ENCODE measurements at places on chromosomes 6 and 20.
A peak's percentile ranks its signal among the peaks of the same experiment; 100 is the strongest.

DNA sequence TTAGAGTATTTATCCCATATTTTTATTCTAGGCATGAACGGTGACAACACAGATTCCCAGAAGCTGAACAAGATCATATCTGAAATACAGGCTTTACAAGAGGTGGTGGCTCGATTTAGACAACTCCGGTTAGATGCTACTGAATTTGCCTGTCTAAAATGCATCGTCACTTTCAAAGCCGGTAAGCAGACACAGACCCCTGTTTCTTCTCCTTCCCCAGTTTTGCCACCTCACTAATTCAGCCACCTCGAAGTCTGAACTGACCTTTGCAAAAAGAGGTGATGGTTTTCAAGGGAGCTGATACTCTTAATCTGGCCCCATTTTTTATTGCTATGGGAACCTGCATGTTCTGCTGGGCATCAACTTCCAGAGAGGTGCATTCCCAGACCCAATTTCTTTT lies 15.0 kb downstream of the NR2E1 start:
- DNase-seq = no peak

DNA sequence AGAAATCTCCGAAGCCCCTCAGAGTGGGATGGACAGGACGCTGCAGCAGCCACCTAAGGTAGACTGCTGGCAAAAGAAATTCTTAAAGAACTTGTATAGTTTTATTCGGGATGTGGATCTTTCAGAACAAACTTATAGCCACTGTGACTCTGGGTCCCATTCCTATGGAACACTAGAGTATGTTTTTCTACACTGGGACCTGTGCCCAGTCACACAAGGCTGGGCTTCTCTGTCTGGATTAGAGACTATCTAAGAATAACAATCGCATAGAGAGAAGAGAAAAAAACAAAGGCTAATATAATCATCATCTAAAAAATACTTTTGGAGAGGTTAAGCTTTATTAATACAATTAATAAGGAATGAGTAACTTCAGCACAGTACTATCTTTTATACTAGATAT lies 28.9 kb downstream of the RMND1 start:
- DNase-seq = no peak

DNA sequence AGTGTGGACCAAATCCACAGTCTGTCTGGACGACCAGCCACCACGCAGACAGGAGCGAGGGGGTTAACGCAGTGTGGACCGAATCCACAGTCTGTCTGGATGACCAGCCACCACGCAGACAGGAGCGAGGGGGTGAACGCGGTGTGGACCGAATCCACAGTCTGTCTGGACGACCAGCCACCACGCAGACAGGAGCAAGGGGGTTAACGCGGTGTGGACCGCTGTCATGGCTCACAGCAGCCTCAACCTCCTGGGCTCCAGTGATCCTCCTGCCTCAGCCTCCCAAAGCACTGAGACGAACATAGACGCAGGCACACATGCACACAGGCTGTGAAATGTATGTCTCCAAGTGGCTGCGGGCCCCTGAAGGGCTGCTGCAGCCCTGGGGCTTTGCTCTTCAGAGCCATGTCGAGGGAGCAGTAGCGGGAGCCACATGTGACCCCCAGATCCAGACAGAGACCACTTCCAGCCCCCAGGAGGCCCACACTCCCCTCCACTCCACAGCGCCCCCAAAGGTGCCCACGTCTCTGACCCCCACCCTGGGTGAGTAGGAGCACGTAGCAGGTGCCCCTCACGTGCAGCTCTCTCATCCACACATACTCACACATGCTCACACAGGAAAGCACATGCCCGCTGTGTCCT lies 98.1 kb downstream of the YTHDF1 start:
- no peak for DNase-seq

DNA sequence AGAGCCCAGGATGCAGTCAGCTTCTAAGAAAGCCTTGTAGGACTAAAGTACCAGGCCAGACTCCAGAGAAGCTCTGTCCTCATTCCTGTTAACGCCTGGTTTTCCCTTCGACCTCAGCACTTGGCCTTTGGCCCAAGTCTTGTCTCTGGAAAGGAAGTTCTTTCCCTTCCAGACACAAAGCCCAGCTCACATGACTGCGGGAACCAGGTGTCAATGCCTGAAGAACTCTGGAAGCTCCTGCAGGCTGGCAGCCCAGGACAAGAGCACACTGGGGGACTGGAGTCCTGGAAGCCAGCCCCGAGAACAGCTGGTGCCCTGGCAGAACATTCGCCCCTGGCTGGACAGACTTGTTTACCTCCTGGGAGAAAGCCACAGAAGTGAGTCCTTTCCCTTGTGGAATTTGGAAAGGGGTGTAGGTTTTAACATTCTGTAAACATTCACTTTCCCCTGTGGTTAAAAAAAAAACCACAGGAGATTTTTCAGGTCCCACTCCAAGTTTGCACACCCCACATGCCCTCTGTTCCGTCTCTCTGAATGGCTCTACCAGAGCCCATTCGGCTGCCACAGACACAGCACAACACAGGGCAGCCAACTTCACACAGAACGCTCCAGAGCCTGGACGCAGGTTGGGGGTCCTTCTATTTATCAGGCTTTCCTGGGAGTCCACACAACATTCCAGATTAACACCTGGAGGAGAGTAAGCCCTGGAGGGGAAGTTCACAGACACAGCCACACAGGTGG lies 18.1 kb downstream of the ACSS1 start:
- no peak for DNase-seq

DNA sequence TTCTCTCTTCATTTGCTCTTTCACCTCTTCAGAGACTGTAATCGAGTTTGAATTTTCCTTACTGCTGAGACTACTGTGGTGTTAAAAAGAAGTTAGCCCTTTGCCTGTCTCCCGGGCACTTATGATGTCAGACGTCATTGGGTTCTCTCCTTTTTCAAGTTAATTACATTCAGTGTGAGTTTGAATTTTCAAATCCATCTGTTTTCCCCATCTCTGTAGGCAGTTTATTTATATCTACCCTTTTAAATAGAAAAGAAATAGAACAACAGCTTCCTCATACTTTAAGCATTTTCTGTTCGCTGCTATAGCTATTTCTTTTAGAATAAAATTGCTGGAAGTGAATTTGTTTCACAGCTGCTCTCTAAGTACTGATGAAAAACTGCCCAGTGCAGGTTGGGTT lies 81.4 kb downstream of the MCHR2 start:
- no peak for DNase-seq

DNA sequence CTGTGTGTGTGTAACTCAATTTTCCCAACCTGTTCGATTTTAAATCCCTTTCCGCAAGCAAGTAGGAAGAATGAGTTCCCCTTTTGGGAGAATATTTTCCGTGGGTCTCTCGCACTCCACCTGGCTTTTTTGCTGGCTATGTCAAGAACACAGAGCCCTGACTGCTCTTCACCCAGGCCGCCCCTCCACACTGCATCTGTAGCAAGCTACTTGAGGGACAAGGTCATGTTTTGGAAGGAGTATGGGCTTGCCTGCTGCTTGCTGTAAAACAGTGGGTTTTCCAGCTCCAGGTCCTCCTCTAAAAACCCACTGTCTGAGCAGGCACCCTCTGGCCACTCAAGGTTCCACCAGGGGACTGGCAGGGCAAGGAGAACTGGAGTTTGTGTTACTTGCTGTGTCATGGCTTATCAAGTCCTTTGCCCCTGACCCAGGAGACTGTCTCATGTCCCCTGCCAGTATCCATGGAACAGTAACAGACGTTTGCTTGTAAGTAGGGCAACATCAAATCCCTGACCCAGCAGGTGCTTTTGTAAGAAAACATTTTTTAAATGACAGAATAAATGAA lies 35.5 kb upstream of the SYNJ2 start:
- DNase-seq = no peak

- DNase-seq = peak; percentile 20
Measured at GRCh38 chr6:105402090-105402938, 568 bp downstream of the PREP start.

DNA sequence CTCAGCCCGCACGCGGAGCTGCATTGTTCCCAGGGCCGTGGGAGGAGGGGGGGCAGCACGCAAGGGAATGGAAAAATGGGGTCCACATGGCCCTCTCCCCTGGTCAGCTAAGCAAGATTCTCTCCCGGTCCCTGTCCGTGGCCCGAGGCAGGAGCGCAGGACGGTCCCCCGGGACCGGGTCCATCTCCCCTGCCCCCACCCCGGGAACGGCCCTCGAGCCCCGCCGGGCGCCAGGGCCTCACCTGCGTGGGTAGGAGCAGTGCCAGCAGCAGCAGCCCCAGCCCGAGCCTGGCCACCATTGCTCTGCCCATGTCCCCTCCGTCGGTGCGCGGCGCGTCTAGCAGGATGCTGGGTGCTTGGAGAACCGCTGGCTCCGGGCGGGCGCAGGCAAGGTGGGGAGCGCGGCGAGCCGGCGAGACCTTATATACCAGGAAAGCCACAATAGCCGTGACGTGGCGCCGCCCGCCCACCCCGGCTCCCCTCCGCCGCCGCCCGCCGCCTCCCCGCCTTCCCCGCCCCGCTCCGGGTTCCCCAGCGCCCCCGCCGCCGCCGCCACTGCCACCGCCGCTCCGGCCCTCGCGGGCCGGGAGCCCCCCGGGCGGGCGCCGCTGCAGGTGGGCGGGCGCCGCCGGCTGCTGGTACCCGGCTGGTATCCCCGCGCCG lies at the start of gene CD24:
Gene CD24 (minus strand): TSS at position 394 of the 663 bp plus-strand sequence. CDS start 83 bp downstream, at position 311.
- DNase-seq = no peak

- peak; percentile 26 for DNase-seq
Measured at GRCh38 chr6:151269321-151269995, 29.7 kb downstream of the AKAP12 start.

DNA sequence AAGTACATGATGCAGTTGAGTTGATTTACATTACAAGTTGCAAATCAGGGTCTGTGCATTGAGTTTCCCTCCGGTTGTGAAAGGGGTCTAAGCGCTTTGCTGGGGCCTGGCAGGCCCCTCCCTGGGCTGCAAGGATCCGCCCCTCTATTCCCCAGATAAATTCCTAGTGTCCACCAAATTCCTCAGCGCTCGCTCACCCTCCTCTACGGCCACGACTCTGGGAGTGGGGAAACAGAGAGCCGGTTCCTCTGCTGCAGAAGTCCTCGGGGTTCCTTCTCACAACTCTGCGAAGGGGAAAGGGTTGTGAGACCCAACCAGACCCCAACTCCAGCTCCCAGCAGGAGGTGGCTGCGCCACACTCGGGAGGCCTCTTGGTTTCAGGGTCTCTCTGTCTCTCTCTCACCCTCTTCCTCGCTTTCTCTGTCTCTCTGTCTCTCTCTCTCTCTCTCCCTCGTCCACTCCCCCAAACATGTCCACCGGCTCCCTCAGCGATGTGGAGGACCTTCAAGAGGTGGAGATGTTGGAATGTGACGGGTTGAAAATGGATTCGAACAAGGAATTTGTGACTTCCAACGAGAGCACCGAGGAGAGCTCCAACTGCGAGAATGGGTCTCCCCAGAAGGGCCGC lies at the start of gene TCF21:
Gene TCF21 (plus strand): TSS at position 185 of the 628 bp plus-strand sequence. CDS start 285 bp downstream, at position 470.
- no peak for DNase-seq

DNA sequence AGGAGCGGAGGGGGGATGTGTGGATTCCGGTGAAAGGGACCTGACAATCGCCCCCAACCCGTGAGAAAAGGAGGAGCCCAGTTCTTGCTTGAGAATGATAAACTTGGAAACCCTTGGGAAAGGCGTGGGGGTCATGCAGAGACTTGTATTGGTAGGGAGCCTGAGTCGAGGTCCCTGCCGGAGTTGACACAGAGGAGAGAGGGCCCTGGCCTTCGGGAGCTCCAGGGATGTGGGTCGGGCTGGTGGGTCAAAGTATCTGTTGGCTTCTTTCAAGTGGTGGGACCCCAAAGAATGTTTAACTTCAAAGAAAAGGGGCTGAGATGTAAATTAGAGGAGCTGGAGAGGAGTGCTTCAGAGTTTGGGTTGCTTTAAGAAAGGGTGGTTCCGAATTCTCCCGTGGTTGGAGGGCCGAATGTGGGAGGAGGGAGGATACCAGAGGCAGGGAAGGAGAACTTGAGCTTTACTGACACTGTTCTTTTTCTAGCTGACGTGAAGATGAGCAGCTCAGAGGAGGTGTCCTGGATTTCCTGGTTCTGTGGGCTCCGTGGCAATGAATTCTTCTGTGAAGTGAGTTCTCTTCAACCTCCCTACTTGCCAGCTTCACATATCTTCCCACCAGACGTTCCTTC lies 571 bp downstream of the CSNK2B start:
- DNase-seq = no peak

- DNase-seq = no peak
Measured at GRCh38 chr6:24415753-24416152, 13.0 kb downstream of the MRS2 start.

- no peak for DNase-seq
Measured at GRCh38 chr6:10268611-10269310, 146.1 kb downstream of the TFAP2A start.

GRCh38 chr6:16306334-16306733 lies 67.9 kb downstream of the GMPR start:
- no peak for DNase-seq

DNA sequence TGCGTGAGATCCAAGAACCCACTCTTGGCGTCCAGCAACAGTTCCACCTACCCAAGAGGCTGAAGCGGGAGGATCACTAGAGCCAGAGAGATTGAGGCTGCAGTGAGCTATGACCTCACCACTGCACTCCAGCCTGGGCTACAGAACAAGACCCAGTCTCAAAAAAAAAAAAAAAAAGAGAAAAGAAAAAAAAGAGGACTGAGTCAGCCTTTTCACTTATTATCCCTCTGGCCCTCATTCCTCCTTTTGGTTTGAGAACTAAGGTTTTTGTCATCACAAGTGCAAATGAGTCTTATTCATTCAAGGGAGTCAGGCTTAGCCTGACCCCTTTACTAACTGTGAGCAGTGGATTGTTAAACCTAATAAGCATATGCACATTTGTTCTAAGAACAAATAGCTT lies 37.9 kb upstream of the JARID2 start:
- peak; percentile 70 for DNase-seq
